Activated CD4-positive, alpha-beta T cell treated with anti-CD3 and anti-CD28 coated beads, Interleukin-2, amount 50 U/mL, for 4 hours (primary cell): ENCODE measurements at places on chromosomes 3 and 15.

DNA sequence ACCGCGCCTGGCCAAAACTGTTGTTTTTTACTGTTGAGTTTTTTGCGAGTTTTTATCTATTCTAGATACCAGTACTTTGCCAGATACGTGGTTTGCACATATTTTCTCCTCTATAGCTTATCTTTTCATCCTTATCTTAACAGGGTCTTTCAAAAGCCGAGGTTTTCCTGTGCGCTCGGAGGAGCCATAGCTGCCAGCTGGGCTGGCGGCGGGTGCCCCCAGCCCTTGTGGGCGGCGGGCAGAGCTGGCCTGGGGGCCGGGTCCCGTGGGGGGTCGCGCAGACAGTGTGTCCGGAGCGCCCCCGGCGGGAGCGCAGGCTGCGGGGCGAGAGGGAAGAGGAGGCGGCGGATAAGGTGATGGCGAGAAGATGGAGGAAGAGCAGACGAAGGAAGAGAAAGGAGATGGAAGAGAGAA, 11.1 kb upstream of the EIF4A2 start:
- peak; percentile 7 for DNase-seq

DNA sequence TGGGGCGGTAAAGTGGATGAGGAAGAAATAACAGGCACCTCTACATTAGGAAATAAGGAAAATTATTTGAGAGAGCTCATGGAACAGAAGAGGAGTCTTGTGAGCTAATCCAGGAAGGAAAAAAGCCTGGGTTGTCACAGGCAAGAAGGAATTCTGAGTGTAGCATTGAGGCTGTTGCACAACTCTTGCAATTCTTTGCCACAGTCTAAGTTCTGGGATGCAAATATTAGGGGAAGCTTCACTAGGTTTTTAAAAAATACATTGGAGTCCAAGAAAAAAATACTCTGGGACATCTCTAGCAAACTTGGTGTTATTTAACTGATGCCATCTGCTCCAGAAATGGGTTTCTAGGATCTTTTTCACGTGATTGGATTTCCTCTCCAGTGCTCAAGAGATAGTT, 122.3 kb downstream of the SPATA16 start:
- no peak for DNase-seq

- no peak for DNase-seq
These were observed 750 bp upstream of the HHLA2 start for GRCh38 chr3:108295421-108296175.

GRCh38 chr15:63367900-63368299, 13.7 kb downstream of the CA12 start:
- DNase-seq: no peak

DNA sequence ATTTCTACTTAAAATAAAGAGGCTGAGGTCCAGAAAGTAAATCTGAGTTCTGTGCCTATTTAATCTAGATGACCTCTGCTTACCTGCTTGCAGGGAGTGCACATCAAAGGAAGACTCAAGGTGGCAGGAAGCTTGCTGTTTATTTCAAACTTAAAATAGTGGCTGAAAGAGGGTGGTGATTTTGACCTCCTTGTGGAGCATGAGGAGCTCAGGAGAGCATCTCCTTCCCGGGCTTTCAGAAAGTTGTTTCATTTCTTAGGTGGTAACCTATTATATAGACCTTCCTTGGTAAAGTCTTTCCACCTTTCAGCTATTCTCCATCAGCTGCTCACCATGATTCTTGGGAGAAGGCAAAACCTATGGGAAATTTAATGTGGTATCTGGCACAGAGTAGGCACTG, 494 bp downstream of the GCSAM start:
- DNase-seq: no peak

DNA sequence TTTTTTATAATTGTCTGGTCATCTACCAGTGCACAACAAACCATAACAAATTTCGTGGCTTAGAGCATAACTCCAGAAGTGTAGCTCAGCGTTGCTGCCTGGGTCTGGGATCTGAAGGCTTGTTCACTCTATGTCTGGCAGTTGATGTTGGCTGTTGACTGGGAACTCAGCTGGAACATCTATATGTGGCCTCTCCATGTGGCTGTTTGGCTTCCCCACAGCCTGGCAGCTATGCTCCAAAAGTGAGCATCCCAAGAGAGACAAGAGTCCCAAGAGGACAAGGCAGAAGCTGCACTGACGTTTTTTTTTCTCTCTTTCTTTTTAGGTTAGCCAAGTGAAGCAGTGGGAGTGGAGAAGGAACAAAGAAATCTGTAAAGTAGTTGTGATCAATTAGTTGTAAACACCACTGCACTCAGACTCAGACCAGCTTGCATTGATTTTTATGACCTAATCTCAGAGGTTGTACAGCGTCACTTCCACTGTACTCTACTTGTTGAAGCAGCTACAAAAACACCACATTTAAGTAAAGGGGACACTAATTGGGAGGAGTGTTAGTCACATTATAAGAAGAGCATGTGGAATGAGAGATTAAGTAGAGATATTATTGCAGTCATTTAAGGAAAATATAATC, 2.5 kb upstream of the GPR176 start:
- no peak for DNase-seq

GRCh38 chr3:44363591-44363990, 25.0 kb downstream of the TCAIM start:
- DNase-seq: no peak

DNA sequence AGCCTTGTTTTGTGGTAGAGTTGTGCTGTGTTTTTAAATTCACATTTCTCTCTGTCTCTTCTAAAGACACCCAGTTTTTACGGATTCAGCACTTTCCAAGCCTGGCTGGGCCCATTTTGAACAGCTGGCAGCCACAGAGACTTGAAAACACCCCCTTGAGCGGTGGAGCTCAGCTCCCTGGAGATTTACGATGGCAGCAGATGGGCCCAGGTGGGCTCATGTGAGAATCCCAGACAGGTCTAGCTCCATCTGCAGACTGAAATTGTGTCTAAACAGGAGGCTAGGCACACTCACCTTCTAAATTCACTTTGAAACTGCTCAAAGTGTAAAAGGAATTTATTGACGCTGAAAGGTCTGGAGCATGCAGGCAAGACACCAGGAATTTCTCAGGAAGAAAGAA, 232.0 kb upstream of the HES1 start:
- no peak for DNase-seq

DNA sequence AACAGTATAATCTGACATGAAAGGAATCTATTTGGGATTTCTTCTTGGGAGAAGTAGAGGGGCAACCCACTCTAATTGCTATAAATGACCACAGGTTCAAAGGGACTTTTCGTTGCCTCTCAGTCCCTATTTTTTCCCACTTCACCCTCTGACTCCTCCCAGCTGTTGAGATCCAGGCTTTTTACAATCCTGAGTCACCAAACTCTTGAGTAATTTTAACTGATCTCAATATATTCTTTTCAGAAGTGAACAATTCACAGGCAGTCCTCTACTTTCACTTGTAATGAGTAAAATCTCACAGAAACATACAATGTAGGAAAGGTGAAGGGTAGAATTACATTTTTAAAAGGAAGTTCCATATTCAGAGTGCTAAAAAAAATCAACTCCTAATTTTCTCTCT, 44.6 kb downstream of the EIF4E3 start:
- DNase-seq: no peak

DNA sequence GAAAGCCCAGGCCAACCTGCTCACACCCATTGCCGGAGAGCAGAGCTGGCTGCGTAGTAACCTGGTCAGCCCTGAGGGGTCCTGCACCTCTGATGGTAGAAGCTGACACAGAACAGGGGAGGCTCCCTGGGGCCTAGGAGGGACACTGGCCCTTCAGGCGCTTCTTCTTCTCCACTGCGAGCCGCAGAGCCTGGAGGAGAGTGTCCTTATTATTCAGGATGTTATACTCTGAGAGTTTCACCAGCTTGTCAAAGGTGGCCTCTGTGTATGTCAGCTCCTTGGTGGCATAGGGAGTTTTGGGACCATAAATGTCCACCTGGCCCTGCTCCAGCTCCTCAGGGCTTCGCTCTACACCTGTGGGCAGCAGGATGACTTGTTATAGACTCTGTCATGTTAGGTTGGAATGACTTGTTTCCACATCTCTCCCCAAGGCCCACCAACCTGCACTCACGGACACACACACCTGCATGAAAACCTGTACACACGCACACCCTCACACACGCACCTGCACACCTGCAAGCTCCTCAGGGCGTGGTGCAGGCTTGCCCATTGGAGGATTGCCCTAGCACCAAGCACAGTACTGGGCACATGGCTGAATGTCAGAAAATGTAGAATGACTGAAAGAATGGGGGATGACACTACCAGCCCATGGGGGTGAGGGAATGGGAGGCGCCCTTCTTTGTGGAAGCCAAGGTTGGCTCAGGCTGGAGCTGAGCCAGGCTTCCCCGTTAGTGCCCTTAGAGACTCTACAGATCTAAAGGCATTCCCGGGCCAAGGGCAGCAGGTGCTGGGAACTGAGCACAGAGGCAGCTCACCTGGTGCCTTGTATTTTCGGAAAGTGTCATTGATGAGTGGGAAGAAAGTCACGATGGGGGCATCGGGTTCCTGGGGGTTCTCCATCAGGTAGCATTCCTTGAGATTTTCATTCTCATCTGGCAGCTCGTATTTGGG, 11.5 kb upstream of the EHD4 start:
- no peak for DNase-seq

DNA sequence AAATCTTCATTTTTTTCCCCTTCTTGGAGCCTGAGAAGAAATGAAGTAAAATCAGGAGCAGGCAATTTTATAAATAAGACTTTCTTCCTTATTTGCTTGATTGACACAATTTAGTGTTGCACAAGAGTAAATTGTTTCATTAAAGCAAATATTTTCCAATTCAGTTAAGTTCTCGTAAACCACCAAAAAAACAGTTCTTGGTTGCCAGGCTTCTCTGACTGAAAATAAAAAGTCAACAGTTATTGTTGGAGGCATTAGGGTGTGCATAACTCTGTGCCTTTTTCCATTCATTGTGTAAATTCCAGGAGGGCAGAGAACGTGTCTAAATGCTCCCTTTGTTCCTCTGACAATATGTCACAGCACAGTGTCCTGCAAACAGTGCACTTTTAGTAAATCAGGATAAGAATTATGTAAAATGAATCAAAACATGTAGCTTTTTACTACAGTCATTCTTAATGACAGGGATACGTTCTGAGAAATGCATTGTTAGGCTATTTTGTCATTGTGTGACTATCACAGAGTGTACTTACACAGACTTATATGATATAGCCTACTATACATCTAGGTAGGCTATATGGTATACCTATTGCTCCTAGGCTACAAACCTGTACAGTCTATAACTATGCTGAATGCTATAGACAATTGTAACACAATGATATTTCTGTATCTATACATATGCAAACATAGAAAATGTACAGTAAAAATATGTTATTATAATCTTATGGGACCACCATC, at the start of gene CP:
Gene CP (minus strand): TSS at position 47 of the 735 bp plus-strand sequence. CDS start 37 bp downstream, at position 10.
- no peak for DNase-seq

DNA sequence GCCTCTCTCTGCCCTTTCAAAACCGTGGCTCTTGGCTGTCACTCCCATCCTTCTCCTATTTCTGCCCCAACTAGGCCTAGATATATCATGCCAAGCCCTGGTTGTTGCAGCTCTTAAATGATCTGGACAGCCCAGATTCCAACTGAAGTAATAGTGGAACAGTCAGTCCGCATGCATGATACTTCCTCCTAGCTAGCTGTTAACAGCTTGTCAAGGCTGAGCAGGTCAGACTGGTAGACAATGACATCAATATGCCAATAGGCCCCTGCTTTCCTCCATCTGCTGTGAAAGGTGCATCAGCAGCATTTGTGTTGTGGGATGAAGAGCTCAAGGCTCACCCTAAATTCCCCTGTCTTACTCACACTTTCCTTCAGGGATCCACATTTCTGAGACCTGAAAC, 527.7 kb upstream of the TGFBR2 start:
- no peak for DNase-seq

GRCh38 chr3:192897005-192897404, 20.7 kb downstream of the MB21D2 start:
- DNase-seq: no peak

DNA sequence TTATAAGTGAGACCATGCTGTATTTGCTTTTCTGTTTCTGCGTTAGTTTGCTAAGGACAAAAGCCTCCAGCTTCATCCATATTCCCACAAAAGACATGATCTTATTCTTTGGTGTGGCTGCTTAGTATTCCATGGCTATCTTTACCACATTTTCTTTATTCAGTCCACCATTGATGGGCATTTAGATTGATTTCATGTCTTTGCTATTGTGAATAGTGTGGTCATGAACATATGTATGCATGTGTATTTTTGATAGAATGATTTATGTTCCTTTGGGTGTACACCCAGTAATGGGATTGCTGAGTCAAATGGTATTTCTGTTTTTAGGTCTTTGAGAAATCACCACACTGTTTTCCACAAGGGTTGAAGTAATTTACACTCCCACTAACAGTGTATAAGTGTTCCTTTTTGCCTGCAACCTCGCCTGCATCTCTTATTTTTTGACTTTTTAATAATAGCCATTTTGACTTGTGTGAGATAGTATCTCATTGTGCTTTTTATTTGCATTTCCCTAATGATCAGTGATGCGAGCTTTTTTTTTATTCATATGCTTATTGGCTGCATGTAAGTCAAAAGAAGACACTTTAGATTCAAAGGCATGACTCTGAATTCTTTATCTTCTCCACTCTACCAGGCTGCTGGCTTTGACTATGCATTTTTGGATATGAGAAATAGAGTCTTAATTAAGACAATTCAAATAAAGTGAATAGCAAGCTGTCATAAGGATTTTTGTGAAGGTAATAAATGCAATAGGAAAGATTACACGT, 183.3 kb upstream of the SYNPR start:
- DNase-seq: no peak

DNA sequence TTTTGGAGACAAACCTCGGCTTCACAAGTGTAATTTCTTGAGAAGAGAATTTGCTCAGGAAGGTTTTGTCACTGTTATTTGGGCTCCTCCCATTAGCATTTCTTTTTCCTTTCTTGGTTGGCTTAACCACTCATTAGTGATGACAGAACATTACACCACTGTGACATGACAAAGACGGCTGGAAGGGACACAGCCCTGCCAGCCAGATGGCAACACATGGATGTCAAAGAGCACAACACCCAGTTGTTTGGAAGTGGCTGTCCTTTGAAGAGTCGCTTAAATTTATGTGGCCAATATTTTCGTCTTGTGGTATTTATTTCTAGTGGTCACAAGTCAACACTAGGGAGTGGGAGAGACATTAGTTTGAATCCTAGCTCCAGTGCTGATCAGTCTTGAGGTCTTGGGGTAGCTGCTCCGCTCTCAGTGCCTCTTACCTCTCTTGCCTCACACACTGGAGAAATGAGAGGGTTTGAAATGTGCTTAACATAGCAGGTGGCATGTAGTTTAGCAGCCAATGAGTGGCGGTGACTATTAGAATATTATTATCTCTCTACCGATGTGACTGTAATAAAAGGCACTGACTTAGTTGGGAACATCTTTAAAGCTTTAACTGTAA, 92.8 kb downstream of the FRMD4B start:
- no peak for DNase-seq

- DNase-seq: no peak
These were observed 17.5 kb upstream of the P2RY1 start for GRCh38 chr3:152817400-152817799.

GRCh38 chr3:100157685-100158084, 43.4 kb upstream of the FILIP1L start:
- DNase-seq: no peak

DNA sequence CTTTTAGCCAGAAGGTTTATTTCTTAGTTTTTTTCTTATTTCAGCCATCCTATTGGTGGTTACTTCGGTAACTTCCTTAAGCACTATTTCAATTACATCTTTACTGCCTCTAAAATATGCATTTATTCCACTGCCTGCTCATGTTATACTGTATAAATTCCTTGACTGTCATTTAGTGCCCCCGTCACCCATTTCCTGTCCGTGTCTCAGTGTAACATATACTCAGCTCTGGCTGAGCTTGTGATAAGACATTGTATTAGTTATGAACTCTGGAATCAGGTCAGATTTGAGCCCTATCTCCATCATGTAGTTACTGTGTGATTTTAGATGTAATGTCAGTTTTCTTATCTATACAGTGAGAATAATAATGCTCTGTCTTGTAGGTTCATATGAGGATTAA, 24.2 kb downstream of the PIAS1 start:
- DNase-seq: no peak
